ENCODE measurements at places on chromosomes 3 and 15.

DNA sequence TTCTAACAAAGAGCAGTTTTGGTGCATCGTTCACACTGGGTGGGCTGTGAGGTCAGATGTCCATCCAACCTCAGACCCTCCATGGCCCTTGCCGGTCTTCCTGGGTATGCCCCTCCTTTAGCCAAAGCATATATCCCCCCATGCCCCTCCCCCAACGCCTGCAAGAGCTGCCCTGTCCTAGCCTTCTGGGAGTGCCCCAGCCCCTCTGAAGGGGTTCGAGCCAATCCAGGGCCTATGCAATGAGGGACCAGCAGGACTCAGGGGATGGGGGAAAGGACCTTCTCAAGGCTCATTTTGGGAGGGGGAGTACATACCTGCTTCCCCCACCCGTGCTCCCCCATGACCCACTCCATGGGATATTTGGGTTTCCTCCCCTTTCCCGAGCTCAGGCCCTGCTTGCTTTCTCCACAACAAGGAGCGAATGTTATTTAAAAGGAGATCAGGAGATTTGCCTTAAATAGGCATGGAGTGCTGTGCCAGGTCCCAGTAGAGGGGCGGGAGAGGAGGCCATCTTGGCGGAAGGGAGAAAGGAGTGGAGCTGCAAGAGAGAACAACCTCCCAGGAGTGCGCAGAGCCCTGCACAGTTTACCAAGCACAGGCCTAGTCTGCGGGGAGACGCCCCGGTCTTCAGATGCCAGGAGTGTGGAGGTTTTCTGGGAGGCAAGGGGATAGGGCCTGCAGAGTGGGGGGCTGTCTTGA is 18.2 kb downstream of the PIF1 start:
- no peak for DNase-seq

DNA sequence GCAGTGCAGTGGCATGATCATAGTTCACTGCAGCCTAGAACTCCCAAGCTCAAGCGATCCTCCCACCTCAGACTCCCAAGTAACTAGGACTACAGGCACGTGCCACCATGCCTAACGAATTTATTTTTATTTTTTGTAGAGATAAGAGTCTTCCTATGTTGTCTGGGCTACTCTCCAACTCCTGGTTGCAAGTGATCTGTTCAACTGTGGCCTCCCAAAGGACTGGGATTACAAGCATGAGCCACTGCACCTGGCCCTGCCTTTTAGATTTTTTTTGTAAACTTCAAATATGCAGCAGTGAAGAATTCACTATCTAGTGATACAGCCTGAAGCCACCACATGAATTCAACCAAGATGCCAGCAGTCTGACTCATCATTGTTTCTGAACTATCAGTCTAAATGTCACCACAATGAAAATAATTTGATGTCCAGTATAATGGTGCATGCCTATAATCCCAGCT is 32.7 kb downstream of the UBXN7 start:
- DNase-seq, result no peak

DNA sequence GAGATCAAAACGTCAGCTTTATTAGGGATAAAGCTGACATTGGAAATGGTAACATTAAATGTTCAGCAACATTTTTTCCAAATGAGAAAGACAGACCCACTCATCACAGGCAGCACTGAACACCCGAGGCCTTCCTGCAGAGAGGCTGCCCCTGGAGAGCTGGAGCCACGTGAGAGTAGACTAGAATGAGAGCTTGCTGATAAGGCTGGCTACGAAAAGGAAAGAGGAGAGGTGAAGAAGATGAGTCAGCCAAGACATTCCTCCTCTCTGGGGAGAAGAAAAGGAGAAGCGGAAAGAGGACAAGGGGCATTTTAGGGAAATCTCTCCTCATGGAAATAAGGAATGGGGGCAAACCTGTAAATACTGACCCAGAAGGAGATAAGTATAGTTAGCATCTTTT is 7.3 kb downstream of the CYP19A1 start:
- DNase-seq, result no peak

- no peak for DNase-seq
Observed at GRCh38 chr3:152970851-152971250, 135.9 kb downstream of the P2RY1 start.

- DNase-seq, result no peak
Observed at GRCh38 chr15:43229977-43230376, 9.2 kb upstream of the EPB42 start.

GRCh38 chr3:150005243-150006112 is 34.8 kb upstream of the PFN2 start:
- no peak for DNase-seq

All from hindlimb muscle (tissue), 1 donor.